Activated CD4-positive, alpha-beta T cell treated with anti-CD3 and anti-CD28 coated beads, Interleukin-2, amount 50 U/mL, for 24 hours (primary cell): ENCODE measurements at places on chromosomes 7 and 10.

DNA sequence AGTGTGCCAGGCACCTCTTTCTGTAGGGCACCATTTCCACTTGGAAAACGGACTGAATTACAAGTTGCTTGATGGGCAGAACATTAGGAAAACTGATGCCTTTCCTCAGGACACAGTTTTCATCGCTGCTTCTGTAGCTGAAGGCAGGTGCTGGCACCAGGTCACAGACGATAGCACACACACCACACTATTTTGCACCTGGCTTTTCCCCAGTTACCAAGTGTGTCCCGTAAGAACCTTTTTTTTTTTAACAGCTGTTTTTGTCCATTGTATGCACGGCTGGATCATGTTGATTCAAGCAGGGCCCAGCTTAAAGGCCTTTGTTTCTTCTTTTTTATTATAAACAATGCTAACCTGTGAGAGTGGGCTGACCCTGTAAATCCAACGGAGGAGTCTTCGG lies 1.3 kb upstream of the GET4 start:
- DNase-seq, result no peak

DNA sequence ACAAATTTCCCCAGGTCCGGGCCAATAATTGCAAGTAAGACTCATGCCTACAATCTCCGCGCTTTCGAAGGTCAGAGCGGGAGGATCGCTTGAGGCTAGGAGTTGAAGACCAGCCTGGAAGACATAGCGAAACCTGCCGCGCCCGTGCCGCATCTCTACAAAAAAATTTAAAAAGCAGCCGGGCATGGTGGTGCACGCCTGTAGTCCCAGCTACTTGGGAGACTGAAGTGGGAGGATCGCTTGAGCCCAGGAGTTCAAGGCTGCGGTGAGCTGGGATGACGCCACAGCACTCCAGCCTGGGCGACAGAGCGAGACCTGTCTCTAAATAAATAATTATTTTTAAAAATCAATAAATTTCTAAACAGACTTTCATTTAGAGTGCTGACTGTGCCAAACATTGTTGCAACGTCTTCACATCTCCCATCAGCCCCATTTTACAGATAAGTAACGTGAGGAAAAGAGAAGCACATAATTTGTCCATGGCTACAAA lies 494 bp upstream of the CFAP43 start:
- no peak for DNase-seq

- DNase-seq, result no peak
Observed at GRCh38 chr7:81616951-81617350, 152.9 kb downstream of the HGF start.

- no peak for DNase-seq
Observed at GRCh38 chr10:3784510-3785250, at the start of gene KLF6. Gene KLF6 (minus strand): TSS chr10:3785209. CDS start chr10:3785014, 195 bp downstream.

- no peak for DNase-seq
Observed at GRCh38 chr10:86804805-86805204, 48.4 kb downstream of the BMPR1A start.

GRCh38 chr10:83921984-83922860 lies 217.1 kb upstream of the GHITM start:
- DNase-seq, result no peak

- no peak for DNase-seq
Observed at GRCh38 chr10:88390041-88390440, 193.1 kb downstream of the RNLS start.

DNA sequence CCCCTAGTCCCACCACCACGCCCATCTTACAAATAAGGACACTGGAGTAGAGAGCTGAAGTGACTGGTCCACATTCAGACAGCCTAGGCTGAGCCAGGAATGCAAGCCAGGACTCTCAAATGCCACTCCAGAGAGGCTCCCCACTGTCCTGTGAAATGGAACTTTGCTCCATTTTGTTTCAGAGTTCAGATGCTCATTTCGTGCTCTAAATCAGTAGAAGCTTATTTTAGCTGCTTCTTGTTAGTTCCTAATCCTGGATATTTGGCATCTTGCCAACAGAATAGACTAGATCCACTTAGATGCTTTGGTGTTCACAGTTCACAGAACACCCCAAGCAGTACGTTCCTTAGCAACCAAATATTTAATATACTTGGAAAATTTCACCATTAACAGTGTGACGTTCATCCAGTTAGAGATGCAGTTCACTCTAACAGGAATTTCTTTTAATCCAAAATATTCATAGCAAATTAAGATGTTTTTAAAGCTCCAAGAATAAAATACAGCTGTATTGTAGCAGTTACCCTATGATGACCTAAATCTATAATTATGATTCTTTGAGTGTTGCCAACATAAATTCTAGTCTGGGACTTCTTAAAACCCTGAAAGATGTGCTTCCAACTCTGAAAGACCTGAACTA lies 7.3 kb downstream of the MMP21 start:
- no peak for DNase-seq

- no peak for DNase-seq
Observed at GRCh38 chr7:23184709-23185359, 3.0 kb downstream of the NUP42 start.

DNA sequence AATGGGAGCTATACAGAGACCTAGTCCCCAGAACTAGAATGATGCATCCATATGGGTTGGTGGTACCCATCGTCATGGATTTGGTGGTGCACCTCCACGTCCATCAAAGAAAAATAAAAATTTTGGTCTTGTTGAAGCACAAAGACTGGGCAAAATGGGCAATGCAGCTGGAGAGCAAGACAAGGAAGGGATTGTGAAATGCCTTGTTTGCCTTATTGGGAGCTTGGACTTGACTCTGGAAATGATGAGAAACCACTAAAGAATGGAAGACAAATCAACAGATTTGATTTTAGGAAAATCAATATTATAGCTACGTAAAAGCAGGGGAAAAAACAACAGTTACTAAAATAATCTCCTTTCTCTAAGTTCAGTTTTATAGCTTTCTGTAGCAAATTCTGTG lies 150.9 kb downstream of the CPED1 start:
- DNase-seq, result no peak

DNA sequence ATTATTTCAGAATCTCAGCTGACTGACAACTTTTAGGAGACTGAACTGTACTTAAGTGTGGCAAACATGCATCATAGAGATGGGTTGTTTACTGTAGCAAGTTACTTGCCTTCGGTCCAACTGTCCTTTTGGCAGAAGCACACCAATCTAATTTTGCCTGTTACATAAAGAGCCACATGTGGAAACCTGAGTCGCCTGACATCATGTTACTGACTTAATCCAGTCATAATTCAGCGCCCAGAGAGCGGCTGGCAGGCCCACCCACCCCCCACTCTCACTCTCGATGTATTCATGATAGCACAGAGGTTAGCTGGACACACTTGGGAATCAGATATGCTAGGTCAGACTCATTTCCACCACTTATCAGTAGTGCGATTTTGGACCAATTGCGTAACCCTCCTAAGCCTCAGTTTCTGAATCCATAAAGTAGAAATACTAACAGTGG lies 57.3 kb upstream of the CAPZA2 start:
- DNase-seq, result no peak

DNA sequence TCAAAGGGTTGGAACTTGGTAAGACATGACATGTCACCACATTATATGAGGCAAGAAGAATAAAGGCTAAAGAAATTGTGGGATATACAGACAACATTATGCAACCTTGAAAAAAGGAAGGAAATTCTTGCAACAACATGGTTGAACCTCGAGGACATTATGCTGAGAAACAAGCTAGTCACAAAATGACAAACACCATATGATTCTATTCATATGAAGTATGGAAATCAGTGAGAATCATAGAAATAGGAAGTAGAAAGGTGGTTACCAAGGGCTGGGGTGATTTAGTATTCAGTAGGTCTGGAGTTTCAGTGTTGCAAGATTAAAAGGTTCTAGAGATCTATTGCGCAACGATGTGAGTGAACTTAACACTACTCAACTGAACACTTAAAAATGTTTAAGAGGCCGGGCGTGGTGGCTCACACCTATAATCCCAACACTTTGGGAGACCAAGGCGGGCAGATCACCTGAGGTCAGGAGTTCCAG lies 126.9 kb upstream of the TBX20 start:
- DNase-seq, result no peak

- no peak for DNase-seq
Observed at GRCh38 chr10:25888627-25889026, 45.4 kb upstream of the MYO3A start.

GRCh38 chr7:12715372-12716133 lies 28.1 kb downstream of the ARL4A start:
- DNase-seq, result no peak

GRCh38 chr7:49166441-49166840 lies 242.1 kb downstream of the CDC14C start:
- no peak for DNase-seq

DNA sequence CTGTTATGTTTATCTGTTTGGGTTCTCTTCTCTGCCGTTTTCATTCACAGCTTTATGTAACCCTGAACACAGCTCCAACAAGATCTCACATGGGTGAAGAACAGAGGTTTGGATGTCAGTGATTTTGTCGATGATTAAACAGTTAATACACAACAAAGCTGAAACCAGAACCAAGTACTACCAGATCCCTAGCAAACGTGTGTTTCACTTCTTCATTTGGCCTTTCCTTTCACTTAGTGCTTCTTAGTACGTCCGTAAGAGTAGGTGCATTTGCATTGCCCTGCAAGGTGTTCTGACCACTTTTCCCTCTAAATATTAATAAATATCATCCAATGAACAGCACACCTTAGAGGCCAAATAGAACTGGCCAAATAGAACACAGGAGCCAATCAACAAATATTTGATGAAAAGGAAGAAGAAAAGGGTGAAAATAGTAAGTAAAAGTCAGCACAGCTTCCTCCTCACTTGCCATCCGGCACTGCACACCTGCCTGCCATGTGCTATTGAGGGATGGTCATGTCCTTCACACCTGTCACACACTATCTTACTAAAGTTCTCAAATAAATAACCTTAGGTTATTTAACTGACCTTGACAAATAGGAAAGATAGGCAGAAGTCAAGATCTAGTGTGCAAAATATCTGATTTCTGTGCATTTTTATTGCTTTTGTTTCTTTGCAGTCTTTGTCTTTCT lies 252.6 kb upstream of the ANKRD30A start:
- DNase-seq, result no peak

GRCh38 chr7:153010416-153010815 lies 250.9 kb downstream of the ACTR3B start:
- DNase-seq, result no peak

- no peak for DNase-seq
Observed at GRCh38 chr10:124996854-124997215, 54.9 kb downstream of the ZRANB1 start.

DNA sequence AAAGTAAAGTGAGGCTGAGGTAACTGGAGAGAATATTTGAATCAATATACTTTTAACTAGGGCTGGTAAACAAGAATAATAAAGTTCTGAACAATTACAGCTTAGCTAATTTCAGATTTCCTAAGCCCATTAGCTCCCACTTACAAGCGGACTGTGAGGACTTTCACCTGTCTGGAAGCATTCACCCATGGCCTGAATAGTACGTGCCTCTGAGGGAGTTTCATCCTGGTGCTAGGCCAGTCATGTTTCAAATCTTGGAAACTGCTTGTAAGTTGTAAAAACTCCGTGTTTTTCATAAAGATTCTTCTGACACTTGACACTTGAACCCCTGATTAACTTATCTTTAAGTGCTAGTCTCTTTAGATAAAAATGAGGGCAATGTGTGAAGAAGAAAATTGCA lies 975.2 kb upstream of the GHITM start:
- DNase-seq, result no peak

DNA sequence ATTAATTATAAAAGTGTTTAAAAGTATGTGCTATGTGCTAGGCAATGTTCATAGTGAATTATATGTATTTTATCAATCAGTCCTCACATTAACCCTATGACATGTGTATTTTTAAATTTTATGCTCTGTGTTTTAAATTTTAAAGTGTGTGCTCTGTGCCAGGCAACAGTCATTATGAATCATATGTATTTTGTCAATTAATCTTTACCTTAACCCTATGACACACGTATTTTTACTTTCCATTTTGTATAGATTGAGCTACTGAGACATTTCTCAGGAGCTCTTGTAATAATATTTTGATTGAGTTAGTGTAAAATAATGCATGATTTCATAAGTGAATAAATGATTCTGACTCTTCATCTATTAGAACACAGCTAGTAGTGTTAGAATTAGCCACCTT lies 117.8 kb downstream of the THSD7A start:
- no peak for DNase-seq

DNA sequence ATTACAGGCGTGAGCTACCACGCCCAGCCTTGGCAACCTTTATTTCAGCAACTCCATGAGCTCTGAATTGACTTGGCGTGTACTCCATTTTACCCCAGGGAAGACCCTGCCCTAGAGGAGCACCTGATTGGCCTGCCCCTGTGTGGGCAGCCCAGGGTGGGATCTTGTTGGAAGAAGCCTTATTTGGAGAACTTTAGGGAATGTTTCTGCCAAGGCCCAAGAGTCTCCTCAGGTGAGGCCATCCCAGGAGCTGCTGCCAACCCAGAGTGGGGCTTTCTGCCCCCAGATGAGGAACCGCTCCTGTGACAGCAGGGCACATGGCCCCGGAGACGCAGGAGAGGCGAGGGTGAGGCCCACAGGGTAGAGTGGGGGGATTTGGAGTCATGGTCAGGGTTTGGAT lies 42.0 kb downstream of the VWA2 start:
- DNase-seq, result no peak

GRCh38 chr7:289756-290553 lies at the start of gene FOXL3:
Gene FOXL3 (plus strand): TSS chr7:290170. CDS start chr7:290170, 0 bp downstream.
- no peak for DNase-seq

DNA sequence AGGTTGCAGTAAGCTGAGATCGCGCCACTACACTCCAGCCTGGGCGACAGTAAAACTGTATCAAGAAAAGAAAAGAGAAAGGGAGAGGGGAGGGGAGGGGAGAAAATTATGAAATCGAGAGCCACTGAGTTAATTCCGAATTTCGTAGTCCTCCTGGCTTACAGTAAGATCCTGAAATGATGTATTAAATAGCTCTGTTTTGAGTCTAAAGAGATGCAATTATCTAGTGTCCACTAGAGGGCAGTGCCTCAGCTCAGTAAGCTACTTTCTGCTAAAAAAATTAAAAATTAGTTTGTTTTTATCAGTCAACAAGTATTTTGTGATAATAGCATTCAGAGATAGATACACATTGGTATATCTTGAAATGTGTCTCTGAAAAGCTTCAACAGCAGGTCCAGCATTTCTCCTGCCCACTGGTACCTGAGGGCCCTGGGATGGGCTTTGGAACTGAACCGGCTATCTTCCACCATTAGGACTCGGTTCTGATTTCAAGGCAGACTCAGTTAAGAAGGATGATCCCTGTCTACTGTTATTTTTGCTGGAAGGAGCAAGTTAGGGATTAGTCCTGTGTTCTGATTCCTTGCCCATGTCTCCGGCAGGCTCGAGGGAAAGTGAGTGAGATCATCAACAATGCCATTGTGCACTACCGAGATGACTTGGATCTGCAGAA lies 19.5 kb downstream of the TSPAN33 start:
- DNase-seq, result no peak

- DNase-seq, result no peak
Observed at GRCh38 chr7:26868841-26869495, 4.6 kb upstream of the SKAP2 start.

DNA sequence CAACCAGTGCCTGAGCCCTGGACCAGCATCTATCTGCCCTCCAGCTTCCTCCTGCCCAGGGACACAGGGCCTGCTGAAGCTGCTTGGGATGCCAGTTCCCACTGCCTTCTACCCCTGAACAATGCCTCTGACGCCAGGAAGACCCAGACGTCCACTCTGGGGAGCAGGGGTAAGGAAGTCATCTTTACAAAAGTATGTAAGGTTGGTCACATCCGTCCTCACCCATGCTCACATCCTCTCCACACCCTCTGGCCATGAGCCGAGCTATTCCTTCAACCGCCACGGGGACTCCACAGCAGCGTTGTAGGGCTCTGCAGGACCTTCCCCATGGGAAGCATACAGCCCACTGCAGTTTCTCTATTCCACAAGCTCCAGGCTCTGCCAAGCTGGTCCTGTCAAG lies 58.5 kb downstream of the CLRN3 start:
- no peak for DNase-seq
